Stimulated activated CD8-positive, alpha-beta memory T cell treated with anti-CD3 and anti-CD28 coated beads, Interleukin-4, amount 100 ng/mL, for 1 hour (primary cell): ENCODE measurements at places on chromosomes 11 and 22.
A peak's percentile ranks its signal among the peaks of the same experiment; 100 is the strongest.

- no peak for DNase-seq
Measured at GRCh38 chr22:27459999-27460398, 341.6 kb downstream of the MN1 start.

GRCh38 chr11:110728883-110729282 lies 16.6 kb upstream of the ARHGAP20 start:
- no peak for DNase-seq

DNA sequence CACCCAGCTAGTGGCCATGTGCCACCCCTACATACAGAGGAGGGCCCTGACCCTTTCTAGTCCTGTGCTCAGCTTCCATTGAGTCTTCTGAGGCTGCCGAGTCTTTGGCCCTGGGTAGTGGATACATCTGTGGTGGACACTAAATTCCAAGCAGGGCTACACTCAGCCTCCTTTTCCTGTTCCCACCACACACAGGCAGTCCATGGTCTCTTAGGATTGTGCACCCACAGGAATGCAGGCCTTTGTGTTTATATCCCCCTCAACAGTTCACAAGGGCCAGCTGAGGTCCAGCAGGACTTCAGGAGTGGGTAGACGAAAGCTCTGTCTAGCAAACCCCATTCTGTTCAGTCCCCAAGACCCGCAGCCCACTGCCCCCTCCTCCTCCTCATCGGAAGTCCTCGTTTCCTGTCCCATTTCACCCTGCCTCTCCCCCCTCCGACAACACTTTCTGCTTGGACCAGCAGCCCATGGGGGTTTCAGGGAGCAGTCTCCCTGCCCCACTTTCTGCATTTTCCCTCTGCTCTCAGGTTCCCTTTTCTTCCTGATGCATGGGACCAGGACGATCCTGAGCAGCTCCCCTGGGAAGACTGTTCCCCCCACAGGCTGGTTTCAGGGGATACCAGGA lies 91.8 kb downstream of the SWAP70 start:
- DNase-seq, result no peak

GRCh38 chr11:9726321-9727022 lies 62.6 kb downstream of the SWAP70 start:
- DNase-seq, result no peak

- no peak for DNase-seq
Measured at GRCh38 chr11:116229236-116229970, 543.4 kb downstream of the BUD13 start.

DNA sequence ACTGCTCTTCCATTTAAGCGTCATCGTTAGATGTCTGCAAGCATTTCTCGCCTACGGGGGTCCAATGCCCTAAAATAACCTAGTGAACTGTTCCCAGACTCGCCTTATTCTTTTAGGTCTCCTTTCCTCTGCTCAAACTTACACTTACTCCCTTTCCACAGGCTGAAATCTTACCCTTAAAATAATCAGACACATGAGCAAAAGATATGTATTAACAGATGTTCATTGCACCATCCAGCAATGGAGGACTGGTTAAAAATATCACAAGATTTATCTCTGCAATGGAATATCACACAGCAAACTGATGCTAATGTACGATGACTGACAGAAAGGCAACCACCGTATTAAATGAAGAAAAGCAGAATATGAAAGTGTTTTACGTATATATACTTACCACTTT lies 1.6 kb upstream of the CSTF3 start:
- no peak for DNase-seq

GRCh38 chr22:48342016-48342415 lies 1485.7 kb downstream of the BRD1 start:
- DNase-seq, result no peak

DNA sequence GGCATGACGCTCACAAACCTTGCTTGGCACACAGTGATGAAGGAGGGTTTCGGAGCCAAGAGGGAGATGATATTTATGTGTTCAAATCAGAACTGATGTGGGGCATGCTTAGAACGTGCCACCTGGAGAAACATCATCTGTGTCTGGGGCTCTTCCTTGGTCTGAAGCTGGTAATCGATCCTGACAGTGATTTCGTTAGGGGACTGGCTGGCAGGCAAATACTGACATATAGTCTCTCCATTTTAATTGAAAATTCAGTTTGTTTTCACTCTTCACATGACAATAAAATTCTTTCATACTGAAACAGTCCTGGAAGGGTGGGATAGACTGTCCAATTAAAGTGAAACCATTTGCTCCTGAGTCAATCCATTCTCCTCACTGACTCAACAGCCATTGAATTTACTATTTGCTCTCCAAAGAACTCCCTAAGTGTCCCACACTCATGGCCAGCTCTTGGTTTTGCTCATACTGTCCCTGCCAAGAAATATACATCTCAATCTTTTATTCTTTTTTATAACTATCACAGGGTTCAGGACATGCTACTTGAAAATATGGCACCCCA lies 134.8 kb downstream of the TRPC6 start:
- DNase-seq, result no peak

DNA sequence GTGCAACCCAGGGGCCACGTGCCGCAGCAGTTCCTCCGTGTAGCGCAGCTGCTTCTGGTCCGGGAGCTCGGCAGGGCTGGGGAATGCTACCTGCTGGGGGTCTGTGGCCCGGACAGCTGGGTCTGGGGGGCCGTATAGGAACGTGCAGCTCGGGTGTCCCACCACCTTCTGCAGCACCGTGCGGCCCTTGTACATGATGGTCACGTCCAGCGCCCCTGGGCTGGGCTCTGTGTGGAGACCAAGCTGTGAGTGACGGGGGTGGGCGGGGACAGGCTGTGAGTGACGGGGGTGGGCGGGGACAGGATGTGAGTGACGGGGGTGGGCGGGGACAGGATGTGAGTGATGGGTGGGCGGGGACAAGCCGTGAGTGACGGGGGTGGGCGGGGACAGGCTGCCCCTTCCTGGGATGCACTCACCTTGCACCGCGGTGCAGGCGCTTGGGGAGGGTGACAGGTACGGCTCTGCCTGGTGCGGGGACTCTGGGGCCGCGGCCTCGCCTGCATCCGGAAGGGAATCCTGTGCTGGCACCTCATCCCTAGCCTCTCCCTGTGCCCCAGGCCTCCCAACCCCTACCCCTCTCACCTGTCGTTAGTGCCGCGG lies 2.3 kb downstream of the IRF7 start:
- peak; percentile 63 for DNase-seq

GRCh38 chr11:450809-451451 lies 851 bp downstream of the PTDSS2 start:
- peak; percentile 41 for DNase-seq

- DNase-seq, result no peak
Measured at GRCh38 chr22:19823191-19823901, 31.3 kb downstream of the GNB1L start.

GRCh38 chr11:129723146-129723760 lies 92.4 kb upstream of the TMEM45B start:
- no peak for DNase-seq

GRCh38 chr11:86644291-86644690 lies 28.1 kb downstream of the ME3 start:
- no peak for DNase-seq

DNA sequence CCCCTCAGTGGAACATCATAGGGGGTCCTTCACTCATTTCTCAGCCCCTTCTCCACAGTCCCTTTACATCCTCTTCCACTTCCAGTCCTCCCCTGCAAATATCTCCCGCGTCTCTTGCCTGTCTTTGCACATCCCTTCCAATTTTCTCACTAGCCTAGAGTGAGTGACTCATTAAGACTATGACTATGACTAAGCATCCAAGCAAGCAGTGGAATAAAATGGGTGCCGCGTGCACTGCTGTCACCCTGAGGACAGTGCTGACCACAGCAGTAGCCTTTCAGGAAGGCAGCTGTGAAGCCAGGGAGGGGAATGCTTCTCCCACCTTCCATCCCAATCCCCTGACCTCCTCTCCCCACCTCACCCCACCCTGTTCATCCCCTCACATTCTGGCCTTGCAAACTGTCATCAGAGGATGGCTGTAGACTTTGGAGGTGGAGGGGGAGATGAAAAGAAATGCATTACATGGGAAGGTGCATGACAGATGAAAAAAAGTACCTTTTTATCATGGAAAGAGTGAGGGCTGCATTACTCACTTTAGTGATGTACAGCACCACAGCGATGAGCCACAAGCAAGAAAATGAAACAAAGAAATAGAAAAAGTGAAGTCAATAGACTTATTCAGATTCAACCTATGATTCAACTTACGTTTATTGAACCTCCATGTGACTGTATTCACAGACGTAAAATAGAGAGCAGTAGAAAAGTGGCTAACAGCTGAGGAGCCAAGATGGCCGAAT lies 948.2 kb downstream of the NTM start:
- DNase-seq, result no peak

- no peak for DNase-seq
Measured at GRCh38 chr11:81080476-81080875, 1639.6 kb upstream of the TENM4 start.

DNA sequence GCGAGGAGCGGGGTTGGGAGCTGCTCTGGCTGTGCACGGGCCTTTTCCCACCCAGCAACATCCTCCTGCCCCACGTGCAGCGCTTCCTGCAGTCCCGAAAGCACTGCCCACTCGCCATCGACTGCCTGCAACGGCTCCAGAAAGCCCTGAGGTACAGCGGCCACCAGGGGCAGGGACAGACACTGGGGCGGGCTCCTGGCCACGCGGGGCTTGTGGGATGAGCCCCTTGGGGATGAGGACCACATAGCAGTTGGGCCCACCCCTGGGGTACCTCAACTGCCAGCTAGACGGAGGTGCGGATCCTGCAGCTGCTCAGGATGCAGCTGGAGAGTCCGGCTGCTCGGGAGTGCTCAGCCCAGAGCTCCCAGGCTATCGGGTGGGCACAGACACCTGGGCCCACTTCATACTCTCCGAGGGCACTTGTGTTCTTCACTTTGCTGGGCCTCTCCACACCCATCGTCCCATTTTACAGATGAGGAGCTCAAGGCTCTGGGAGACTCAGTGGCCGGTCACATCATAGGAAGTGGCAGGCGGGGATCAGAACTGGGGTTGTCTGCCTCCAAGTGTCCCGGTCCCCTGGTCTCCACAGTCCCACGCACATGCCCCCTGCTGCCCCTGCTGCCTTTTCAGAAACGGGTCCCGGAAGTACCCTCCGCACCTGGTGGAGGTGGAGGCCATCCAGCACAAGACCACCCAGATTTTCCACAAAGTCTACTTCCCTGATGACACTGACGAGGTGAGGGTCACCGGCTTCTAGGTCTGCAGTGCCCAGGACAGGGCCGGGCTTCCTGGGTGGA lies 77.6 kb downstream of the MYO7A start:
- DNase-seq, result no peak

- DNase-seq, result no peak
Measured at GRCh38 chr11:131763193-131763890, 392.9 kb downstream of the NTM start.

DNA sequence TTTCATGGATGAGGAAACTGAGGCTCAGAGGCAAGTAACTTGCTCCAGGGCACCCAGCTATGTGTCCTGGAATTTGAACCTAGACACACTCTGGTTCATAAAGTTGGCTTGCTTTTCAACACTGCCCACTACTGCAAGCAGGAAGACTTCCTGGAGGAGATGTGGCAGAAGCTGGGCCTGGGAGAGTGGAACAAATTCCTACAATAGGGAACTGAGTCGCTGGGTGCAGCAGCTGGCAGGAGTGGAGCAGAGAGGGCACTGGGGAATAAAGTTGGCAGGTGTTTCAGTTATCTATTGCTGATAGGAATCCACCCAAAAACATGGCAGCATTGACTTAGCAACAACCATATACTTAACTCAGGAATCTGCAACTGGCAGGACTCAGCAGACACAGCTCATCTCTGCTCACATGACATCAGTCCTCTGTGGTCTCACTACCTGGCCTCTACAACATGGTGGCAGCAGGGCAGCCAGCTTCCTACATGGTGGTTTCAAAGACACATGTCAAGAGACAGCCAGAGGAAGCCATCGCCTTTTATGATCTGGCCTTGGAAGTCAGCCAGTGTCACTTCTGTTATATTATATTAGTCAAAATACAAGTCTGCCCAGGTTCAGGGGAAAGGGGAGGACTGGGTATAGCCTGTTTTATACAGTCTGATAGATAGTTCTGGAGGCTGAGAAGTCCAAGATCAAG lies 10.6 kb upstream of the CARD10 start:
- no peak for DNase-seq

DNA sequence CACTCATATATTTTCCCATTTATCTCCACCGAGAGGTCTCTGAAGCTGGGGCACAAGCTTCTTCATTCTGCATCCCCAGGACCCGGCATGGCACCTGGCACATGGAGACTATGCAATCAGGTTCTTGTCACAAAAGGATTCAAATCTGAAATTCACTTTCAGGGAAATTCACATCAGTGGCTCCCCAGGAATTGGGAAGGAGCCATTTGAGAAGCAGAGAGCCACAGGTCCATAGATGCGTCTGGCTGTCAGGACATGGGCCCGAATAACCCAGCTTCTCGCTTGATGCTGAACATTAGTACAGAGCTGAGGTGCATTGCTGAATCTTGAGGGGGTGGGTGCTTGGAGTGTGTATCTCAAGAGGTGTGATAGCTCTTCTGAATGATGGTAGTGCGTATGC lies 82.5 kb downstream of the TSPAN18 start:
- DNase-seq, result no peak

- no peak for DNase-seq
Measured at GRCh38 chr11:115739878-115740277, 235.7 kb upstream of the CADM1 start.

GRCh38 chr11:88103337-88104206 lies 71.7 kb downstream of the RAB38 start:
- no peak for DNase-seq

DNA sequence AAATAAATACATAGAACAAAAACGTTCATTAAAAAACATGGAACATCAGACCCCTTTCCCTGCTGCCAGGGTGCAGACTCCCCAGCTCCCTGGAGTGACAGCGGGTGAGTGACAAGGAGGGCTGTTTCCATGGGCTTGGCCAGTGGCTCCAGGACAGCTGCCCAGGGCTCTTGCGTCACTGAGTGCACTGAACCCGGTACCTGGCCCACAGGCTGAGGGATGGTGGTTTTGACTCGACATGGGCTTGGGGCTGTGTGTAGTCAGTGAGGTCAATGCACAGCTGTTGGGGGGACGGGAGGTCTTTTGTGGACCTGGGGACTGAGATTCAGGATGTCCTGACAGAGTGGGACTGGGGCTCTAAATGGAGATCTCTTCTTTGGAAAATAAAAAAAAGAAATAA lies 142.1 kb upstream of the B3GAT1 start:
- no peak for DNase-seq

DNA sequence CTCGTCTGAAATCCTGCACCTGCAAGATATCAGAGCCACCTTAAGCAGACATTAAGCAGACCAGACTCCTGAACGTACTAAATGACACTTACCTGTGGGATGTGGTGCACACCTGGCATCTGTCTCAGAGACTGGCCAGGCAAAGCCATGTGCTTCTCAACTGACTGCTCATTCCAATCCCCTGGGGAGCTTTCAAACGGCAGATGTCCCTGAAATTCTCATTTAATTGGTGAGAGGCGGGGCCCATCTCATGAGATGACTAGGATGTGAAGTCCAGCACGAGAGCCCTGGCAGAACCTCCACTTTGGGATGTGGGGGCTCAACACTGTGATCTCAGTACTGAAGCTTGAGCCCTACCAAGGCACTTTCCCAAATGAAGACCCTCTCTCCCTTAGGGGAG lies 84.9 kb upstream of the HMGXB4 start:
- no peak for DNase-seq

- DNase-seq, result no peak
Measured at GRCh38 chr22:41201141-41201540, 4.0 kb upstream of the L3MBTL2 start.
